ENCODE measurements at places on chromosomes 16 and 17. TPM values are rescaled to one million over a fixed set of nuclear protein-coding genes. Genes with fewer than 3 reads are reported as not detected.

- peak; percentile 77 for DNase-seq
Observed at GRCh38 chr17:17028059-17028877, 14.0 kb upstream of the MPRIP start.

CPNE7 gene
- total RNA-seq, result not detected

GRCh38 chr17:7218166-7218565 lies 1.5 kb downstream of the DLG4 start:
- no peak for DNase-seq

DNA sequence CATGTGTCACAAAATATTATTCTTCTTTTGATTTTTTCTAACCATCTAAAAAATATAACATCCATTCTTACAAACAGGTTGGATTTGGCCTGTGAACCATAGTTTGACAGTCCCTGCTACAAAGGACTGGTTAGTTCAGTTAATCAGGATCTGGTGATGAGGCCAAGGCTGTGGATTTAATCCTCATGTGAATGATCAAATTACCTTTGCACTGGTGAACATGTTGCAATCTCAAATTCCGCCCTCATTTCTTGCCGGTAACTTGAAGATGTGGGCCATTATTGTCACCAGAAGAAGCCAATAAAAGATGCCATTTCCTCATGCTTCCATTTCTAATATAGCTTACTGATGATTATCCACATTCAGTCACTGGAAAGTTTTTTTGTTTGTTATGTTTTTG lies 35.3 kb upstream of the YPEL2 start:
- DNase-seq, result no peak

GRCh38 chr16:9677301-9677653 lies 505.0 kb downstream of the GRIN2A start:
- no peak for DNase-seq

GALR2 gene
- not detected for total RNA-seq

HSD17B2 gene
- total RNA-seq, result not detected

GRCh38 chr16:52591471-52591870 lies 44.5 kb upstream of the TOX3 start:
- no peak for DNase-seq

ABCC12 gene
- total RNA-seq, result not detected

ZNF18 gene
- total RNA-seq, result 4.0 TPM

DNA sequence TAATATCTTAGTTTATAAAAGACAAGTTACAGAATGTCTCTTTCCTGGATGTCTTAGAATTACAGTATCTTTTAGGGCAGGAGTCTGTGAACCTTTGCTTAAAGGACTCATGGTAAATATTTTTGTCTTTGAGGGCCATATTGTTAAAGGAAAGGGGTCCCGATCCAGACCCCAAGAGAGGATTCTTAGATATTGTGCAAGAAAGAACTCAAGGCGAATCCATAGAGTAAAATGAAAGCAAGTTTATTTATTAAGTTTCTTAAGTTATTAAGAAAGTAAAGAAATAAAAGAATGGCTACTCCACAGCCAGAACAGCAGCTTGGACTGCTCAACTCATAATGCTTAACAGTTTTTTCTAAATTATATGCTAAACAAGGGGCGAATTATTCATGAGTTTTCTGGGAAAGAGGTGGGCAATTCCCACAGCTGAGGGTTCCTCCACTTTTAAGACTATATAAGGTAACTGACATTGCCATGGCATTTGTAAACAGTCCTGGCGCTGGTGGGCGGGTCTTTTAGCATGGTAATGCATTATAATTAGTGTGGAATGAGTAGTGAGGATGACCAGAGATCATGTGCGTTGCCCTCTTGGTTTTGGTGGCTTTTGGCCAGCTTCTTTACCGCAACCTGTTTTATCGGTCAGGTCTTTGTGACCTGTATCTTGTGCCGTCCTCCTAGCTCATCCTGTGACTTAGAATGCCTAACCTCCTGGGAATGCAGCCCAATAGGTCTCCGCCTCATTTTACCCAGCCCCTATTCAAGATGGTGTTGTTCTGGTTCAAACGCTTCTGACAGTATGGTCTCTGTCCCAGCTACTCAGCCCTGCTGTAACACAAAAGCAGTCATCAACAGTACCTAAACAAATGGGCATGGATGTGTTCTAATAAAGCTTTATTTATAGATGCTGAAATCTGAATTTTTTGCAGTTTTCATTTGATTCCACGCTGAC lies 53.2 kb downstream of the BMERB1 start:
- DNase-seq, result no peak

DNA sequence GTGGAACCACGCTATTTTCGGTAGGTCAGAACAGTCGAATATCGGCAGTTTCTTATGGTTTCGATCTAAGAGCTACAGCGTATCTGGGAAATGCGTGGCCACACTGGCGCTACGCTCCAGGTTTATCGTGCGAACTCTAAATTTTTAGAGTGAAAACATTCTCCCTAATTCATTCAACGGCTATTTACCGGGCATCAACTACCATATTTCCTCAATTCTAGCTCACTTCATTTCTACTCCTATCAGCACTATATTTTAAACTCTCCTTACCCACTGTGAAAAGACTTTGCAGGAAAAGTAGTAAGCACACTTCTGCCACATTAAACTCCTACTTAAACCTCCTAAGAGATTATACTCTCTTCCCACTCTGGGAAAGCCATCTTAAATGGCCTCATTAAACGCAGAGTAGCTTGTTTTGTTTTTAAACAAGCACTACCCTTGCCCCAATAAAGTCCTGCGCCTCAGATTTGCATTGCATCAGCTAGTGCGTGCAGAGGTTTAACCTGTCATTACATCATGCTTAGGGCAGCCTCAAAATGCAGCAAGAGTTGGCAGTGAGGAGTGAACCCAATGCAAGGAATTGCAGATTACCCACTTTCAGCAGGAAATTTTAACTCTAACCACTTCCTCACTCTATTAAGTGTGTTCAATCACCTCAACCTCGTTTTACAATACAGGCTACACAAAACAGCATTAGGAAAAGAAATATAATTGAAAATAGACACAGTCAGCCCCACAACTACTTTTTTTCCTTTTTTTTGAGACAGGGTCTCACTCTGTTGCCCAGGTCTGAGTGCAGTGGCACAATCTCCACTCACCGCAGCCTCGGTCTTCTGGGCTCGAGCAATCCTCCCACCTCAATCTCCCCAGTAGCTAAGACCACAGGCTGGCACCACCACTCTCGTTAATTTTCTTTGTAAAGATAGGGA lies 18.8 kb downstream of the SIAH1 start:
- no peak for DNase-seq

DNA sequence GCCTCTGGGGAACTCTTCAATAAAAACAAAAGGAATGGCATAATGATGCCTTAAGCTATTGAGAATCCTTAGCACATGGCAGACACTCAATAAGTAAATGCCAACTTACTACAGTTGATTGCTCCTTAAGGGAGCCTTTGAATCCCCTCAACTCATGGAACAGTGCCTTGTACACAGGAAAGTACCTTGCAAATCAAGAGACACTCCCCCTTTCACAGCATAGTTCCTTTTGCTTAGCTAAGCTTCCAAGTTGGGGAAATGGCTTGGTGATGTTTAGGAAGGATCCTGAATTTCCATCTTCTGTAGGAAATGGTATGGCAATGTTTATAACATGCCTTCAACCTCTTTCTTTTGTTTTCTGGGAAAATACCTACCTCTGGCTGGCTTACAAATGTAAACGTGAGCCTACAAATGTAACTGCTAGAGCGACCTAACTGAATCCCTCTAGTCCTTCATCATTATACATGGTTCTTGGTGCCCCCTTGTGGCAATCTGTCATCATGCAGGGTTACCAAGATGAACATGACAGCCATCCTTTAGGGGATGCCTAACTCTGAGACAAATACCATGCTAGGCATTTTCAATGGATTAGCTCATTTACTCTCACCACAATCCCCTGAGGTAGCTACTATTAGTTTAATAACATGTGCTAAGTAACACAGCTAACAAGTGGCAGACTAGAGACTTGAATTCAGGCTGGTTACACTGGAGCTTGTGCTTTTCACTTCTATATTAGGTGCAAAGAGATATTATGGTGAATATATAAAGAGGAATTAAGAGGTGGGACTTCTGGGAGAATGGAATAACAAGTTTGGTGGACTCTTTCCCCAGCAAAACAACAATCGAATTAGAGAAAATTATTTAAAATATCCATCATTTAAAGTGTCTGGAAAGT lies 65.0 kb downstream of the MMD start:
- DNase-seq, result peak; percentile 45

PLA2G10 gene
- total RNA-seq, result not detected

GRCh38 chr16:80015566-80015965 lies 415.0 kb upstream of the MAF start:
- no peak for DNase-seq

CLDN9 gene
- total RNA-seq, result 1.2 TPM

PRAC1 gene
- not detected for total RNA-seq

GRCh38 chr17:39051001-39051585 lies 83.9 kb upstream of the FBXO47 start:
- no peak for DNase-seq

DNA sequence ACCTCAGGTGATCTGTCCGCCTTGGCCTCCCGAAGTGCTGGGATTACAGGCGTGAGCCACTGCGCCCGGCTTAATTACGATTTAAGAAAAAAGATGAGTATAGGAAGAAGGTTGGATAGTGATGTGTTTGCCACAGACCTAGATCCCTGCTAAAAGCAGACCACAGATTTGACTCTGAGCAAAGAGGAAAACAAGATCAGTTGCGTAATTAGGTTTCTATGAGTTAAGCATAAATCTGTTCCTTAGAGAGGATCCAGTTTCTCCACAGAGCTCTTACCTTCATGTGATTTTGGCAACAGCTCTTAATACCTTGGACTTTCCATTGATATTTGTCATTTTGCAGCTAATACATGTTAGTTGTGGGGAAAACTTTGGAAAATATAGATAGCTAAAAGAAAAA lies 31.1 kb downstream of the CDH1 start:
- no peak for DNase-seq

DNA sequence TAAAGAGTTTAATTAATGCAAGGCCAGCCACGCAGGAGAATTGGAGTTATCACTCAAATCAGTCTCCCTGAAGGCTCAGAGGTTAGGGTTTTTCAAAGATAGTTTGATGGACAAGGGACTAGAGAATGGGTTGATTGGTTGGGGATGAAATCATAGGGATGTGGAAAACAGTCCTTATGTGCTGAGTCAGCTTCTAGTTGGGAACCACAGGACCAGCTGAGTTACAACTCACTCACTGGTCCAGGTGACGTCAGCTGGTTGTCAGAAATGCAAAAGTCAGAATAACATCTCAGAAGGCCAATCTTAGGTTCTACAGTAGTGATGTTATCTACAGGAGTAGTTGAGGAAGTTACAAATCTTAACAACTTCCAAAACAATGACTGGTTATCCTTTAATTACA lies 47.6 kb downstream of the CPD start:
- no peak for DNase-seq

GRCh38 chr17:55166506-55166905 lies 98.3 kb upstream of the HLF start:
- no peak for DNase-seq

DNA sequence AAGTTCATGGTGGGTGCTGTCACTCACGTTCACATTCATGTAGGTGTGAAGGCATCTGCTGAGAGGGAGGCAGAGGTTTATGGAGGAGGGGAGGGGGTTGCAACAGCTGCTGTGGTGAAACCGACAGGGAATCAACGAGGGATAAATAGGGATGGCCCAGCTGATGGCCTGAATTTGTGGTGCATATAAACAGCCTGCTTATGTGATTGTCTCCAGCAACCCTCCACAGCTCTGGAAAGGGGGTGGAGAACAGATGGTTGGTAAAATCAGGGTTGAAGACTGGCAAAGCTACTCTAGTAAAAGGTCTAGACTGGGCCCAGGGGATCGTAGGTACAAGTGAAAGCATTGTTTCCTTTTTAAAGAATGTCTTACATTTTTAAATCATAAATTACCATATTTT lies 53.7 kb downstream of the IQCK start:
- no peak for DNase-seq

DNA sequence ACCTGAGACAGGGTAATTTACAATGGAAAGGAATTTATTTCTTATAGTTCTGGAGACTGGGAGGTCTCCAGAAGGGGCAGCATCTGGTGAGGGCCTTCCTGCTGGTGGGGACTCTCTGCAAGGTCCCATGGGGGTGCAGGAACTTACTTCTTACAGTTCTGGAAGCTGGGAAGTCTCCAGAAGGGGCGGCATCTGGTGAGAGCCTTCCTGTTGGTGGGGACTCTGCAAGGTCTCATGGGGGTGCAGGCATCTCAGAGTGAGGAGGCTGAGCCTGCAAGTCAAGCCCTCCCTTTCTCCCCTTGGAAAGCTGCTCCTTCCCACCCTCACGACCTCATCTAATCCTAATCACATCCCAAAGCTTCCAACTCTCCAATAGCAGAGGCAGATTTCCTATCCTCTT lies 157.4 kb downstream of the FOXL1 start:
- DNase-seq, result no peak

MRTFB gene
- 24.3 TPM for total RNA-seq

DNA sequence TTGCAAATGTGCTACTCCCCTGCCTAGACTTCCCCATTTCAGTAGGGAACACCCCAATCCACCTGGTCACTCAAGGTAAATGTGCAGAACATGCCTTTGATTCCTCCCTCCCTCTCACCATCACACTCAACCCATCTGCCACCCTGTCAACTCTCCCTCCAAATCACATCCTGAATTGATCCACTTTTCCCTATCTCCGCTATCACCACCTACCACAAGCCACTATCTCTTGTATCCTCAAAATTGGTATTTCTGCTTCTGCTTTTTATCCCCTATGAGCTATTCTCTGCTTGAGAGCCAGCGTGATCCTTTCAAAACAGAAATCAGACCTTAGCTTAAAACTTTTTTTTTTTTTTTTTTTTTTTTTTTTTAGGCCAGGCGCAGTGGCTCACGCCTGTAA lies 5.4 kb upstream of the NOL11 start:
- no peak for DNase-seq

OR3A2 gene
- total RNA-seq, result 0.11 TPM

DNA sequence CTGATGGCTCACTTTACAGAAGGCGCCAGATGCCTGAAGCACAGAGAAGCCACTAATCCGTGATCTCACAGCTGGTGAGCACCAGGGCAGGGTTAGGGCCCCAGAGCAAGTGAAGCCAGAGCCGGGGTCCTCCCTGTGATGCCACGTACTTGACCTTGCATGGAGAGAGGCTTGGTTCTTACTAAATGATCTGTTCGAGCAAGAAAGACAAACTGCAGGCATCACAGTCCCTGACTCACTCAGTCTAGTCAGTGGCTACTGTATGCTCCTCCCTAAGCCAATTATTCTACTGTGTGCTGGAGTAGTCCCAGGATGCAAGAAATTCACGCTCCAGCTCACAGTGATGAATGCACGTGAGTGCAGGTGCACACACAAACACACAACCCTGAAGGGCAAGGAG lies 55.4 kb downstream of the SDK2 start:
- DNase-seq, result no peak

Data from left ventricle myocardium inferior (tissue), 1 donor.